Activated T-helper 1 cell treated with anti-CD3 and anti-CD28 coated beads, Interleukin-2, amount 50 U/mL, for 16 hours (primary cell): ENCODE measurements at places on chromosomes 12 and 14.

DNA sequence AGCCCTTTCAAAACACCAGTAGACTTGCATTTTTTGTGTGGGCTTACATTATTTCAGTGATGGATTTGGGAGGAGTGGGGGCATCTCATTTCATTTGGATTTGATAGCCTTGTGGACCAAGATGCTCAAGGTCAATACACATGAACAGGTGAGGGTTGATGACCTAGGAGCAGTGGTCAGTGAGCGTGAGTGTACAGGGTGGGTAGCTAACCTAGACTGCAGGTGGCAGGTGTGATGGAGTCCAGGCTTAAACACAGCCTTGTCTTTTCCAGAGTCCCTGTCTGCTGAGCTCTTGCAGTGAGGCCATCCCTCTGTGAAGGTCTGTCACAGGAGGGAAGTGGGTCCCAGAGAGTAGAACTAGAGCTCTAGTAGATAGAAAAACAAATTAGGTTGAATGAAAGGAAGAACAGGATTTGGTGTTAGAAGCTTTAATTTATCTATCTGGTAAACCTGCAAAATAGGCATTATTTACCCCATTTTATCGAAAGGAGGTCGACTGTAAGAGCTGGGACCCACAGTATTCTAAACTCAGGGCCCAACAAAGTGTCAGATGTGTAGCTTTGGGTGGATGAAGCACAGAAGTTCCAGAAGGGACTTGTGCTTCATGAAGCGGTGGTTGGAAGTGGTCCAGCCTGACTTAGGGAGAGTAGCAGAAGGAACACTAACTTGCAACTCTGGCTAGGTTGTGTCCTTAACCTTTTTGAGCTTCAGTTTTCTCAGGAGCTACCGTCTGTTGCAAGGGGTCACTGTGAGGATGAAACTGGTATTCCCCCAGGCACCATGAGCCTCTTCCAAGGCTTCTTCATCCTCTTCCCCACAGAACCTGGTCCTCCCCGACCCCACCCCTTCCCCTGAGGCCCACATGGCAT is 18.2 kb downstream of the RPS6KL1 start:
- DNase-seq: no peak

GRCh38 chr12:79143803-79144202 is 279.2 kb downstream of the SYT1 start:
- DNase-seq: no peak

DNA sequence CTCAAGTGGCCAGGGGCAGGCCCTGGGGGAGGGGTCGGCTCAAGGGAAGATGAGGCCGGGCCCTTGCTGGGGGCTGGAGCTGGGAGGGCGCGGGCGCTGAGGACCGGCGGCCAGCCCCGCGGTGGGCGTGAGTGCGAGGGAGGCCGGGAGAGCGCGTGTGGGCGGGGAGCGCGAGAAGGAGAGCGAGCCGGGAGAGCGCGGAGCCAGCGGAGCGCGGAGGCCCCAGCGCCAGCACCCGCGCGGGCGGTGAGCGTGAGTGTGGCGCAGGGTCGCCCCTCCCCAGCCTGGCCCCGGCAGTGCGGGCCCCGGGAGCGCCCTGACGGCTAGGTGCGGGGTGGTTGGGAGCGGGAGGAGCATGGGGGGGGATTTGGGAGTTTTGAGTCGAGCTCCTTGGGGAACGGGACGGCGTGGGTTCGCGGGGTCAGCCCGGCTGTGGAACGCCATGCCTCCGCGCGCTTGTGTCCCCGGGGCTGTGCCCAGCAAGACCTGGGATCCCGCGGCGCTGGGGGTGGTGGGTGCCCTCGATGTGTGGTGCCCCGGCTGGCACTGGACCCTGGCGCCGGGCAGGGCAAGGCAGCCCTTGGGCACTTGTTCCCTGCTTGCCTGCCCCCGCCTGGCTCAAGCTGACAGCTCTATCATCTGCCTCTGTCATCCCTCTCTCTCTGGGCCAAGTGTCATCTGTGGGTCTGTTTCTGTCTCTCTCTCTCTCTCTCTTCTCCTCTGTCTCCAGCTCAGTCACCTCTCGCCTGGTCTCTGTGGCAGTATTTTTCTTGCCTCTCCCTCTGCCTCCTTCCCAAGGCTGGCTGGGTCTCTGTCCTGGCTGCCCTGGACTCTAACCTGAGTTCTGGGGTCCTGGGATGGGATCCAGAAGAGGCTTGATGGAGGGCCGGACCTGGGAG is at the start of gene LBHD2:
Gene LBHD2 (plus strand): TSS at position 190 of the 899 bp plus-strand sequence. CDS start 1,803 bp downstream, outside the sequence.
- no peak for DNase-seq

DNA sequence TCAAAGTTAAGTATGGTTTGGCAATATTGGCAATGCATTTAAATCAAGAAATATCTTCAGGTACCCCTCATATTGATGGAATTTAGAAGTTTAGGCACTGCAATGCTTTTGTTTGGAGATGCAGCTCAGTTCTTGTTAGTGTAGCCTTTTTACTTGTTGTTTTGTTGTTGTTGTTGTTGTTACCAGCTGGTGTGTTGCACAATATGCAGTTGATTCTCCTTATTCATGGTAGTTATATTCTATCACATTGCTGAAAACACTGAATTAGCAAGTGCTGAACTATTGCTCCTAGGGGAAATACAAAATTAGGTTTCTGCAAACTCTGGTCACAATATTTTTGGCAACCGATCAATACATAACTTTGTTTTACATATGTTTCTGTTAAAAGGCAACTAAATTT is 34.8 kb downstream of the CCER1 start:
- no peak for DNase-seq

DNA sequence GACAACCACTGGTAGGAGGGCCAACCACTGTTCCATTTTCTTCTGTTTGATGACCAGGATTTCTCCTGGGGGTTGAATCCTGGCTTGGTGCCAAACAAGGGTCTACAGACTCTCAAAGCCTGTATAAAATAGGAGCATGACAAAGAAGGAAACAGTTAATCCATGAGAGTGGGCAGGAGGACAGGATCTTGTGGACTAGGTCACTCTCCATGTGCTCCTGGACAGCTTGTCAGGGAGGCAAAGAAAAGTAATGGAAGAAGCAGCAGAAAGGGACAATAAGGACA is 243.7 kb downstream of the AKAP6 start:
- no peak for DNase-seq
